ENCODE measurements at places on chromosomes 3 and 15.

DNA sequence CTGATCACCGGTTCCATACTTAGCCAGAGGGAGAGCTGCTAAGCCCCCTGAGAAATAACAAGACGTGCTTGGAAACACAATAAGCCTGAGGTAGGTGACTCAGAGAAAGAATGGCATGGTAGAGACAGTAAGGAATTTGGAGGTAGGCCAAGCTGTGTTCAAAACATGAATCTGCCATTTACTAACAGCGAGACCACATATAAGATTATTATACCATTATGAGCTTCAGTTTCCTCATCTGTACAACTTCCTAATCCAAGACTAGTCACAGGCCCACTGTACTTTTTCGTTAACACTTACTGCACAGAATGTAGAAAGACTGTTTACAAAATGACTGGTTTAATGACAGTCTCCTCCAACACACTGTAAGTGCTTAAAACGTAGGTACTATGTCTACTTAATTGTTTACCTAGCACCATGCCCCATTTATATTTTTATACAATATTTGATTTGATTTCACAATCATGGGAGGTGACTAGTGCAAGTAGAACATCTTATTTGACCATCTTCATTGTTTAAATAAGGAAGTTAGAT is 25.7 kb downstream of the ATOSA start:
- DNase-seq = no peak

DNA sequence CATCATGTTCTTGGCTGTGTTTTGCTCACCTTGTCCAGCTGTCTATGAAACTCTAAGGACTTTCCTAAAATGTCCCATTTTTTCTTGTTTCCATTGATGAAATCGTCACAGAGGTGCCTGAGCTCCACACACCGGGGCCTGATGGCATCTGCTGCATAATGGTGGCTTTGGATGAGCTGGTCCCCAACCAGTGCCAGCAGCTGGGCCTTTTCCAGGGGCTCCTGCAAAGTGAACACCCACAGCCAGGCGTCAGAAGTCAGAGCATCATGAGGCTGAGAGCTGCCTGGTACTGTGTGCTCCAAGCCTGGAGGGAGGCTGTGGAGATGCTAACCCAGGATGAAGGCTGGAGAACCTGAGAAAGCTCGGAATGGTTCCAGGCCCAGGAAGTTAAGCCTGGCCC is 46.9 kb downstream of the B3GNT5 start:
- DNase-seq = no peak

- DNase-seq = no peak
Observed at GRCh38 chr15:56987286-56987685, 68.8 kb downstream of the TCF12 start.

DNA sequence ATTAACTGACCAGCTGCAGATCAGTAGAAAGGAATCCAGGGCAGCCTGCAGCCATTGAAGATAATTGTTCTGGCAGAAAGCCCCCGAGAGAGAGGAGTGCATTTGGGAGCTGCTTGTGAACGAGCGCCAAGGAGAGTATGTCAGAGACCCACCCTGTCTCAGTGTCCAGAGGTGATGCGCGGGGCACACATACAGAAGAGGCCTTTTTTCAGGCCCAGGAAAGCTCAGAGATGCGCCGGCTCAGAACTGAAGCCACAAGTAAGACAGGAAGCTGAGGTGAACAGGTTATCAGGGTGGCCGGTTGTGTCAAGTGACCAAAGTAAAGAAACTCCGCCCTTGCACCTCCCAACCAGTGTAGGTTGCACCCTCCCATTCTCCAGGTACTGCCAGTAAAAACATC is 59.8 kb upstream of the HEG1 start:
- DNase-seq = no peak

DNA sequence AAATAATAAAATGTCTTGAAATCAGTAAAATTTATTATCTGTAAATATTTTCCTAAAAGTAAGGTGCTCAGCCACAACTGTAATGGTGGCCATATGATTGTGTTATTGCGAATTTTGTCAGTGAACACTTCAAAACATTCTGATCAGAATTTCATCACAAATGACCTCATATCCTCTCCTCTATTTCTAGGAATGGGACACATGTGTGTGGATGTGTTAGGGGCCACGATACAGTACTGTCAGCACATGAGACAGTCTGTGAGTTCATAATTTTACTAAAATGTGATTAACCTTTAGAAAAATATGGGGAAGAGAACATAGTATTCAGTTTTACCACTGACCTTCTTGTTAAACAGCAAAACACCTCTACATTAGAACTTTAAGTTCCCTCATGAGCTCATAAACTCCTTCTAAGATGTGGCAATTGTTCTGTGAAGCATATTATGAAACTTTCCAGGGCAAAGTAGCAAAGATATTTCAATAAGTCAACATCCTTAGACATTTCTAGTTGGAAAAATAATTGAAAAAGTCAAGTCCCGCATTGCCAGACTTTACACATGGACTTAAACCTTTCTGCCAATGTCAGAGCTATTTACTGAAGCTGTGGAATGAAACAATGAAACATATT is 158.2 kb upstream of the ABI3BP start:
- DNase-seq = no peak

DNA sequence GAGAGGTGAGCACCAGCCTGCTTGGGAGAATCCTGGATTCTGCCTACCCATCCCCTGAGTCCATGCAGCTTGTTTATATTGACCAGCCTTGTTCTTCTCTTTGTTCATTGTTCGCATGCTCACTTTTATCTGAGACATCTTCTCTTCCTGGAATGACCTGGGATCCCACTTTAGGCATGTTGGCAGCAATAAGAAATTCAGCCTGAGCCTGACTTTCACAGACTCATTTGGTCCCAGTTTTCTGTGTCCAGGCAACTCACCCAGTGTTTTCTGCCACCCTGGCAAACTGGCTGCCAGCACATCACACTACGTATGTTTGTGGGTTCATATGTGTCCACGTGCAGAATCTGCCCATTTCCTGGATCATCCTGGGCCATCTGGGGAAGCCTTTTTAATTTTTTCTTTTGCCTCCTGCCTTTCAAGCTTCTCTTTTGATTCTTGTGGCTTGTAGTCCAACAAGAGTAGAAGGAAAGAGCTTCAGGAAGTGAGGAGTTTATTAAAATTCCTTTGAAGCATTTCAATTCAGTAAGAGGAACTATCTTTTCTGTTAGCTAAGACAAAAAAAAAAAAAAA is 199.9 kb downstream of the FNDC3B start:
- no peak for DNase-seq

- no peak for DNase-seq
Observed at GRCh38 chr3:13494463-13495350, 14.6 kb downstream of the HDAC11 start.

GRCh38 chr3:133939463-133939835 is 43.8 kb upstream of the RAB6B start:
- DNase-seq = no peak

- no peak for DNase-seq
Observed at GRCh38 chr15:45611305-45611704, 23.5 kb upstream of the SQOR start.

DNA sequence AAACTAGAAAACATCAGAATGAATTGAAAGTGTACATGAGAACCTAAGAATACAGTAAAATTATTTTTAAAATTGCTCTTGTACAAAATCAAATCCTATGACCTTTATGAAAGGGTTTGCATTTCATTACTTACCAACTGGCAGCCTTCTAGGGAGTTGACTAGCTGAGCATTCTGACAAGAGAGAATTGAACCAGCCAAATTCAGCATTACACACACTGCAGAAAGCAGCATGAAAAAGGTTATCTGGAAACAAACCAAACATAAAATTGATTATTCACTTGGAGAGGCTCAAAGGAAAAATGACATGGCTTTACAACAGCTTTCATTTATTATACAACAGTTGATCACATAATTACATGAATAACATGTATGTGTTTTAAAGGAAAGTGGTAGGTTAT is 17.4 kb downstream of the NSMCE3 start:
- DNase-seq = no peak

DNA sequence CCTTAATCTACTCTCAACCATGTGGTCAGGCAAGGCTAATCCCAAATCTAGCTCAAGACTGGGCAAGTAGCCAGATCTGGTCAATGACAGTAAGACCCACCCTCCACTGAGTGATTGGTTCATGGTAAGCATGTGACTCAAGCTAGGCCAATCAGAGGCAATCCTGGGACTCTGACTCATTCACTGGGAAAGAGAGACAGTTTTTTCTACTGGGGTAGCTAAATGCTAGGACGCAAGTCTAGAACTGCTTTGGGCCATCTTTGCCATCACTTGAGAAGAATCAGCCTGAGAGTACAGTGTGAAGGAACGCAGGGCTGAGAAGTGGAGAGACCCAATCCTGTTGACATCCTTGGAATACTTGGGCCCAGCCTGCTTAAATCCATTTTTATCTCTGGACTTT is 9.4 kb upstream of the RAD18 start:
- no peak for DNase-seq

GRCh38 chr15:74956648-74957475 is at the start of gene RPP25:
Gene RPP25, minus strand, starts transcription at chr15:74956772. Its CDS starts 189 bp downstream, at chr15:74956583.
- peak; percentile 73 for DNase-seq

DNA sequence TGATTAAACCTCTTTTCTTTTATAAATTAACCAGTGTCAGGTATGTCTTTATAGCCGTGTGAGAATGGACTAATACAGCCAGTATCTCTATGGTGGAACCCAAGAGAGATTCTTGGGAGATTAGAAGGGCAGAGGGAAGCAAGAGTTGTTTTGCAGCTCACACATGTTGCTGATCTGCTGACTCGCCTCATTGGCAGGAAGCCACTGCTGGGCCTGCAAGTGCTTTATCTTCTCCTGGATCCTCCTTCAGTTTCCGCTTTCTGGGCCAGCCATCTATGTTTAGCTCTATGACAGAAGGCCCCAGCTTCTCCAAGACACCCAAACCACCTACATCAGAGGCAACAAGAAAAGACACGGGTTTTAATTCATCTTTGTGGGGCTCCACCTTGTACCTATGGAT is 23.4 kb upstream of the GALNT15 start:
- no peak for DNase-seq

DNA sequence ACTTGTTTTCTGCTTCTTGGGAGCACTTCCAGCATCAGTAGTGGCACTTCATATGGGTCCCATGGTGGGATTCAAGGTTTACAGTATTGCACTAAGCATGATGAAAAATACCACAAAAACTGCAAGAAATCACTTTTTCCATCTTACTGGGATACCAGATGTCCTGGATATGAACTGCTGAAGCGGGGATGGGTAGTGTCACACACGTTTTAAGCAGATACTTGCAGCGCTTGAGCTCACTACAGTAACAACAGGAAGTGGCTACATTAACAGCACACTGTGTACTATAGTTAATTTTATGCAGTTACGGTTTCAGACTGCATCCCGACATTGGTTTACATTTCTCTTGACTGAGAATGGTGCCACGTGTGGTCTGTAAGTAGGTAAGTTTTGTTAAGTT is 3.5 kb upstream of the ISG20 start:
- no peak for DNase-seq

DNA sequence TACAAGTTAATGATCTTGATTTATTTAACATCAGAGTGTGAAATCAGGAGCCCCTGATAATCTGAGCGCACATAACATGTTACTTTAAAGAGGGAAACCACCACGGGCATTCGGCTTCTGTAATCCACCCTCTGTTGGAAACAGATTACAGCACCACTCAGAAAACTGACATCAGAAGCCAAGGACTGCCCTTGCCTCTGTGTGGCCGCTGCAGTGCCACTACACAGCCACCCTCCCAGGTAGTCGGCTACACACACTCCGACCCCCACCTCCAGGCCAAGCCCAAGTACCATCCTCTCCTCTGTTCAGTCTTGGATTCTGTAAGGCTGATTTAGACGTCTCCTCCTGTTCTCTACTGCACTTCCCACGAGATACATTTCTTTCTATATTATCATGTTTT is 251.7 kb downstream of the GABRB3 start:
- no peak for DNase-seq

DNA sequence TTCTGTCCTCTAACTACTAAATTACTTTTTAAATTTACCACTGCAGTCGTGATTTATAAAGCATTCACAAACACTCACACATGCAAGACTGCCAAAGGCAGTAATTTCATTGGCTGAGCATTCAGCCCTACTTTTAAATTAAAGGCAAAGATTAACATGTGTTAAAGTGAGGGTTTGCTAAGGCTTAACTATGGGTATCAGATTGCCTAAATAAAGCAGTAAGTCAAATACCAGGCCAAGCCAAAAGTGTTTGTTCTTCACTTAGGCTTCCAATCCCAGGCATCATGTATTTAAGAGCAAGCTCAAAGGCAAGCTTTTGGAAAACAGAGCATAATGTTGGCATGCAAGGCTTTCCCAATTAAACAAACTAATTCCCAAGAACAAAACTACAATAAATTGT is 187.3 kb downstream of the SUCNR1 start:
- no peak for DNase-seq

DNA sequence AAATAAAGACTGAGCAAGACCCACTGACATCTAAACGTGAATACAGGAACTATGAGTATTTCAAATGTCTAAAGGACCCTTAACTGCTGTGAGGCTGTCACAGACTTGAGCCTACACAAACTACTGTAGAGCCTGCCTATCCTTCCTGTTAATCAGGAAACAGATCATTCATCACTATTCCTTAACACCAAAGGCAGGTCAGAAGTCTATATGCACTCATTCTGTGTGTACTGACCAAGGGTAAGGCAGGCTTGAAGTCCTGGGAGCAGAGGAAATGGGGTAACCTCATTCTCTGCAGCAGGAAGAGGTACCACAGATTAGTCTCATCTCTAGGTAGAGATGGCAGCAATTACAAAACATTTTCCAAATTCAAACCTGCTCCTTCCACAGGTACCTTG is 30.7 kb downstream of the NPTN start:
- DNase-seq = no peak

DNA sequence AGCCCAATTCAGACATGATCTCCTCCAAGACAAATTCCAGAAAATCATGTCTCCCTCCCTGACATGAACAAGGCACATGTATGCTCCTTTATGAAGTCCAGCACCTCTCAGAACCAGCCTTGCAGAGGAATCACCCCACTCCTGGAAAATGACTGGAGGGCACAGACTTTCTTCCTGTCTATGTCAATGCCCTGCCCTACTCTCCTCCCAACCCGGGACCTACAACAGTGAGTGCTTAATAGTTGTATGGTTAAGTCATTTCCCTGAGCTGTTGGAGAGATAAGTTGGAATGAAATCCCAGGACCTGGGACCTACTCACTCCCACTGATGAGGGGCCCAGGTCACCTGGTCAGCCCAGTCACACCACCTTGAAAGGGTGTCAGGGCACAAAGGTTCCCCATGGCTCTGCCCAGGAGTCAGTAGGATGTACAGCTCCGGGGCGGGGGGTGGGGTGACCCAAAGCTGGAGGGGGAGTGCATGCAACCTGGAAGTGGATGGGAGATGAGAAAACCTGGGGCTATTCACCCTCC is 80.1 kb upstream of the HERC1 start:
- DNase-seq = no peak

- DNase-seq = no peak
Observed at GRCh38 chr3:190941694-190942260, 79.3 kb upstream of the GMNC start.
